ENCODE measurements at places on chromosomes 5 and 9. TPM values are rescaled to one million over a fixed set of nuclear protein-coding genes. Genes with fewer than 3 reads are reported as not detected.

Gene CBY3
- total RNA-seq, result not detected

Gene KCNIP1
- total RNA-seq, result 10.3 TPM

Gene PCDHB5
- total RNA-seq, result 16.3 TPM

Gene PCDHA2
- total RNA-seq, result 20.3 TPM

Gene WWC1
- 77.0 TPM for total RNA-seq

Gene FBP2
- not detected for total RNA-seq

Gene IL5
- total RNA-seq, result not detected

Gene GPR151
- under 0.01 TPM for total RNA-seq

Gene LMX1B
- total RNA-seq, result not detected

Gene ADAM19
- total RNA-seq, result 16.6 TPM

Gene IFNA2
- not detected for total RNA-seq

Gene HRH2
- total RNA-seq, result 8.8 TPM

Gene C5
- 12.2 TPM for total RNA-seq

Gene SLIT3
- total RNA-seq, result 4.1 TPM

Gene ZNF483
- total RNA-seq, result 45.7 TPM

Gene LIFR
- total RNA-seq, result 63.5 TPM

Gene MARVELD2
- total RNA-seq, result 0.94 TPM

Gene C6
- not detected for total RNA-seq

Gene PHYHD1
- total RNA-seq, result 1.9 TPM

Gene SERF1A
- 28.8 TPM for total RNA-seq

Gene AHRR
- total RNA-seq, result 2.8 TPM

Gene APBB3
- 61.7 TPM for total RNA-seq

Gene G3BP1
- 75.4 TPM for total RNA-seq

Gene ZFAND5
- total RNA-seq, result 287 TPM

Gene SLC34A1
- not detected for total RNA-seq

Gene TMEM252
- total RNA-seq, result not detected

Gene CDKN2B-AS1
- 0.63 TPM for total RNA-seq

Gene VCP
- total RNA-seq, result 225 TPM

Gene LCN6
- total RNA-seq, result not detected

Gene FGFR4
- 4.1 TPM for total RNA-seq

Gene NR4A3
- 13.5 TPM for total RNA-seq

Gene ADAMTS13
- total RNA-seq, result 2.5 TPM

Gene SLC22A4
- total RNA-seq, result 1.6 TPM

Gene PCDHA8
- total RNA-seq, result 25.7 TPM

Gene TBCA
- 58.5 TPM for total RNA-seq

Gene KIF20A
- 6.3 TPM for total RNA-seq

Gene PCDHGB6
- total RNA-seq, result 35.4 TPM

Gene BNC2
- 0.31 TPM for total RNA-seq

All from parietal lobe (tissue), 2 donors.